ENCODE measurements at places on chromosomes 3 and 15. TPM values are rescaled to one million over a fixed set of nuclear protein-coding genes. Genes with fewer than 3 reads are reported as not detected.
A peak's percentile ranks its signal among the peaks of the same experiment; 100 is the strongest.

- peak; percentile 70 for DNase-seq
These were observed 12.8 kb upstream of the SETMAR start for GRCh38 chr3:4290272-4290893.

- no peak for DNase-seq
These were observed 326.2 kb downstream of the RYR3 start for GRCh38 chr15:33636958-33637357.

GRCh38 chr3:88112289-88112688 lies 37.5 kb upstream of the C3orf38 start:
- no peak for DNase-seq

Gene TUSC7
- not detected for polyA plus RNA-seq

DNA sequence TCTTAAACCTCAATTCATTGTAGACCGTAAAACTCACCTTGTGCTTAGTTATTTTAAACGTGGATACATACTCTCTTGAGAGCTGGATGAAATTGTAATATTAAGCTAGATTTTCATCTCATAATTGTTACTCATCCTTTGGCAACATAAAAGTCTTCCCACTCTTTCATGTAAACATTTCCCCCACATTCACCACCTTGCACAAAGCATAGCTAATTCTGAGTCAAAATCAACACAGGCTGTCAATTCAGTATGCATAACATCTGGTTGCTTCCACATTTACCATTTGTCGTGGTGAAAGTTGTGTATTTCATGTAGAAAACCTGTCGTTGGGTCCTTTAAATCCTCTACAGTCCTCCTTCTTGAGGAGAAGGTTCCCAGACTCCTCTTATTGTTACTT lies 524.6 kb downstream of the OTOL1 start:
- DNase-seq: no peak

GRCh38 chr15:81375461-81375860 lies 1.4 kb upstream of the TMC3 start:
- DNase-seq: no peak

DNA sequence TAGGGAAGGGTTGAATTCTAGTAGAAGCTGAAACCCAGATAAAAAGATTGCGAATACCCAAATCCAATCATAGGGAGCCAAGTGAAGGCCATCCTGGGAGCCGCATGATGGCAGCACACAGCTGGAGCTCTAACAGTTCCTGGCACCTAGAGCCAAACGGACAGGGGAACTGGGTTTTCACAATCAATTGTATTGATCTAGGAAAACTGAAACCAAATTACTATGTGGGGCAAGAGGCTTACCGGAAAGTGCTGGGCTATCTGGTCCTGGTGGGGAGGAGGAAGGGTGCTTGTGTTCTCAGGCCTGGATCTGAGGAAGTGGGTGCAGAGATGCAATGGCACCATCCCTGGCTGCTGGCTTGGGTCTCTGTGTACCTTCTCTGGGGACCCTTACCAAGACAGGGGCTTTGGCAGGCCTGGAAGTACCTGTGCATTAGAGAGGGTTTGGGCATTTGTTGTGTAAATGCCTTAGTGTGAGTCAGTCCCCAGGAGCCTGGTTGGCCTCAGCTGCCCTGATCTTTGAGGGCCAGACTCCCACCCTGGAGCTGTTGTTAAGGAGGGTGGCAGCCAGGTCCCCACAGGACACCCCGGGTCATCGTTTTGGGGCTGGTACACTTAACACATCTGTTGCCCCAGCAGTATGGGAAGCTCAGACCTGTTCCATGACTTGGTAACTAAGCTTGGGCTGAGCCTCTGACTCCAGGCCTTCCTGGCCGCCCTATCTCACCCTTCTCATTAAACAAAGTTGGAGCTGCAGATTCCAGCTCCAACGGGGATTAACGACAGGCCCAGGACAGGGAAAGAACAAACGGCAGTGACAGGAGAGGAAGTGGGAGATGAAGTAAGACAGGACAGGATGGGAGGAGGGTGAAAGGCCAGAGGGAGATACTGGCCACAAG lies 8.9 kb upstream of the FURIN start:
- DNase-seq: no peak

Gene SEMA3G
- 0.81 TPM for polyA plus RNA-seq

Gene EFL1
- polyA plus RNA-seq: 29.8 TPM

GRCh38 chr3:112321867-112322652 lies 10.9 kb upstream of the CD200 start:
- DNase-seq: no peak

Gene CMTM8
- polyA plus RNA-seq: 3.3 TPM

DNA sequence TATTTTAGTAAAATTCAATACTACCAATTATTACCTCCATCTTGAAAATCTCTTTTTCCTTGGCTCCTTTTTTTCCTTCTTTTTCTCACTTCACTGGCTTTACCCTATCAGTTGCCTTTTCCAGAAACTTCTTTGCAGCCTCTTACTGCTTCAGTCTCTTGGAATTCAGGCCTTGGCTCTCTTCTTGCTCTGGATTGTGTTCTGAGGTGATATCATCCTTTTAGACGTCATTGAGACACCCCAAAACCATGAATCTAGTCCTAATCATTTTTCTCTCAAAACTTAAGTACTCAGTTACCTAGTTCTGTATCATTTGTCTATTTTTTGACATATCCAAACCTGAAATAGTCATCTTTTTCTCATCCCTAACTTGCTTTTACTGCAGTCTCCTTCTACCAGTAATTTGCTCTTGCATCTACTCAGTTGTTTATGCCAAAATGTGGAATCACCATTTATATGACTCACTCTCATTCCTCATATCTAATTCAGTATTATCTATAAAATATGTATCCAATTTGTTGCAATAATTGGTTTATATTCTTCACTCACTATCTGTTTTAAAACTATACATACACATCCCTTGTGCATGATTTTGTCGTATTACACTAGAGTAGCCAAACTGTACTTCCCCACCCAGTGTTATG lies 703.2 kb upstream of the CCDC54 start:
- DNase-seq: no peak

Gene RNF13
- 28.6 TPM for polyA plus RNA-seq

Gene UPK1B
- 0.24 TPM for polyA plus RNA-seq
